ENCODE measurements at places on chromosomes 4 and X.

DNA sequence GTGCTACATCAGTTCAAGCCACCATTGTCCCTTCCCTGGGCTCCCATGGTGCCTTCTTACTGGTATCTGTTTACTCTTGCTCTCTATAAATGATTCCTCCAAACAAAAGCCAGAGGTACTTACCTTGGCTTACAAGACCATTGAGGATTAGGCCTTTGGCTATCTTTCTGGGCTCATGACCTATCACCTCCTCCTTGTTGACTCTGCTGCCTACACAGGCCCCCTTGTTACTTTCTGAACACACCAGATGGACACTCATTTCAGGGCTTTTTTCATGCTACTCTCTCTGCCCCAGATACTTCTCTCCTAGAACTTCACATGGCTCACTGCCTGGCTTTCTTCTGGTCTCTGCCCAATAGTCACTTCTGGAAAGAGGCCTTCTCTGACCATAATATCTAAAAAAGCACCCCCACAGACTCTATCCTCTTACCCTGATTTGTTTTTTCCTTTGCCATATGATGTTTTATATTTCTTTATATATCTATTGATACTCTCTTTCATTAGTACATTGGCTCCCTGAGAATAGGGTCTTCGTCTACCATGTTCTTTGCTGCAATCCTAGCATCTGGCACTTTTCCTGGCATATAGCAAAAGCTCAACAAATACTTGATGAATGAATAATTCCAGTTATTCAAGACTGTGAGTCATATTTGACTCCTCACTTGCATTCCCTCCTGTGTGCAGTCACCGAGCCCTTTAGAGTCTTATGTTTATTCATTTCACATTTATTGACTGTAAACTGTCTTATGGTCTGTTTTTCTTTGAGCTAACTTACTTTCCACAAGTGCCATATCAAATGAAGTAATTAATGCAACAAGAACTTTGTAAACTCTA lies 27.1 kb upstream of the TAPT1 start:
- DNase-seq, result no peak

- no peak for DNase-seq
These were observed 18.1 kb downstream of the FHL1 start for GRCh38 chrX:136165406-136165805.

GRCh38 chr4:118954246-118954645 lies 65.6 kb downstream of the SYNPO2 start:
- DNase-seq, result no peak

GRCh38 chr4:54727346-54727745 lies 69.6 kb downstream of the KIT start:
- no peak for DNase-seq

DNA sequence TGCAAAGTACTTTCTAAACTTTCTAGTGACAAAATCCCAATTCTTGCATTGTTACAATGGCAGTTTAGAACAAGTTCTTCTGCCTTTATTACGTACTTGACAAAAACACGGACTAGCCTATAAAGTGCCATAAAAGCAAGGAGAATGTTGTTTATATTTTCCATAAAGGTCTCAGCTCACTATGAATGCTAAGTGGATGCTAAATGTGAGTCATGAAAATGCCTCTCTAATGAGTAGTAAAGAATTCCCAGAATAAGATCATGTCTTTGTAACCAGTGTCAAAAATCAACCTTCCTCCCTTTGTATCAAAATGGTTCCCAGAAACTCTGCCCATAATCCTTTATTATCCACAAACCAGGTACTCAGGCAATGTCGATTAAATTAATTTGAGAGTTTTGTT lies 539.8 kb upstream of the SLIT2 start:
- no peak for DNase-seq

GRCh38 chrX:150146271-150146896 lies 208.1 kb upstream of the EOLA2 start:
- DNase-seq, result no peak

DNA sequence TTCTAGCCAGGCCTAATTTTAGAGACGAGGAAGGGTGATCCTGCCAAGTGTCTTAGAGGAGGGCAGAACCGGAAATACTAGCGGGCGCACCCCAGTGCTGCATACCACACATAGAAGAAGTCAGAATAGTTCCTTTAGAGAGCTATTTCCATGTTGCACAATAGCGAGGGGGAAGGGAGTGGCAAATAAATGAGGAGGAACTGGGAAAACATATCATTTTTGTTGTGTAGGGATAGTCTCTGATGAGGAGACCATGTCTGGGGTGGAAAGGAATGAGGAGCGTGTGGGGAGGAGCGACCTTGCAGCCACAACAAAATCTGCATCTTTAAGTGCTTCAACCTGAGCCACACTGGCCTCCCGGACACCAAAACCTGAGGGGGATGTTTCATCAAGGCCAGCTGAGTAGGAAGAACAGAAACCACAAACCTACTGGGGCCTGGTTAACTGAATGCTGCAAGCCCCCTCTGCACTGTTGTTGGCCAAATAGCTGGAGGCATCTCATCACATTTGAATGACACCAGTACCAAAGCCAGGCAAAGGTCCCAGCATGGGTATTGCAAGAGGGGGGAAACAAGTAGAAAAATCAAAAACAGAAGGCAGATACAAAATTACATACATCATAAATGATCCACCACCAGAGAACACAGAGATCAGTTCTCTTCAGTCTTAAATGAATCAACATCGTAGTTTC lies 26.7 kb upstream of the C1QTNF7 start:
- no peak for DNase-seq

GRCh38 chr4:154727540-154727939 lies 16.3 kb upstream of the LRAT start:
- DNase-seq, result no peak

DNA sequence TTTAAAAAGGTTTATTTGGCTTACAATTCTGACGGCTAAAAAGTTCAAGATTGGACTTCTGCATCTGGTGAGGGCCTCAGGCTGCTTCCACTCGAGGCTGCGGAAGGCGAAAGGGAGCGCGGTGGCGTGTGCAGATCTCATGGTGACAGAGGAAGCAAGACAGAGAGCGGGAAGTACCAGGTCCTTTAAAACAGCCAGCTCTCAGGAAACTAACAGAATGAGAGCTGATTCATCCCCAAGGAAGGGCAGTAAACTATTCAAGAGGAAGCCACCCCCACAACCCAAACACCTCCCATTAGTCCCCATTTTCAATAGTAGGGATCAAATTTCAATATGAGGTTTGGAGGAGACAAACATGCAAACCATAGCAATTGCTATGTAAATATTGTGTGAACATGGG lies 2144.2 kb upstream of the AGA start:
- no peak for DNase-seq

GRCh38 chrX:40143001-40143400 lies 45.2 kb upstream of the BCOR start:
- DNase-seq, result no peak

- DNase-seq, result no peak
These were observed 139.8 kb downstream of the CDS1 start for GRCh38 chr4:84722720-84723119.

DNA sequence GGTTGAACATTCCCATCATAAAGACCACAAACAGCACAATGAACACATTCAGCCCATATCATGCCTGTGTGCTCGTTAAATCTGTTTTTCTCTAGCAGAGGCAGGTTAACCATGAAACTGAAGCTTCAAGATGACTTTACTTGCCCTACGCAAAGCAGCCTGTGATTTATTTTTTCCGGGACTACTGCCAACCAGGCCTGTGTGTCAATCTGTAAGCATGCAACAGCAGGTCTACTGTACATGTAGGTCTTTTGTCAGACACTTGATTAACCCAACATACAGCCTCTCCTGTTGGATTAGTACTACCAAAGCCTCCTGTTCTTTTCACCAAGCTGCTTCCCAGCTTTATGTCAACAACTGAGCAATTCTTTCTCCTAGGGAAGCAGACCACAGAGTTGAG lies 85.5 kb upstream of the ACSL1 start:
- no peak for DNase-seq

- DNase-seq, result no peak
These were observed 67.4 kb upstream of the GBA3 start for GRCh38 chr4:22625311-22625710.

DNA sequence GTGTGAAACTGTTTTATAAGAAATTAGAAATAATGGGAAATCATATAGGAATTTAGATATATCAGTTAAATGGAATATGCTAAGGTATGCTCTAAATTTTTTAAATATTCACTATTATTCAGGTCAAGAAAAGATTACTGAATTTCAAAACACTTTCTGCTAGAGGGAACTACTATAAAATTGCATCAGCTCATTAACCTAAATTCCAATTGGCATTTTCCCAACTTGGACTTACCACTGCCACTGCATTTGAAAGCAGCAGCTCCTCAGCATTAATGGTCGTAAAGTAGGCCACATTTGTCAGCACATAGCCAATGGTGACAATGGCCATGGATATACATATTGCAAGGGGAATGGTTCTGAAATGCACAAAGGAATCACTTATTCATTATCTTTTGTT lies 57.3 kb downstream of the SLC7A11 start:
- DNase-seq, result no peak

- no peak for DNase-seq
These were observed at the start of gene STK32B for GRCh38 chr4:5051278-5052203. Gene STK32B, plus strand, starts transcription at chr4:5051480.

- DNase-seq, result no peak
These were observed 19.7 kb downstream of the NHSL2 start for GRCh38 chrX:71930298-71930697.

- no peak for DNase-seq
These were observed 460.9 kb upstream of the FAT1 start for GRCh38 chr4:187184508-187184907.

- DNase-seq, result peak; percentile 11
These were observed 51.0 kb upstream of the NHSL2 start for GRCh38 chrX:71859637-71860036.

- no peak for DNase-seq
These were observed 109.3 kb upstream of the KLHL13 start for GRCh38 chrX:118225711-118226428.

- DNase-seq, result no peak
These were observed 1.6 kb upstream of the LRAT start for GRCh38 chr4:154741922-154742850.

- no peak for DNase-seq
These were observed 70.5 kb downstream of the CLCN5 start for GRCh38 chrX:49992853-49993252.

GRCh38 chr4:165625281-165625680 lies 246.5 kb downstream of the CPE start:
- DNase-seq, result no peak

DNA sequence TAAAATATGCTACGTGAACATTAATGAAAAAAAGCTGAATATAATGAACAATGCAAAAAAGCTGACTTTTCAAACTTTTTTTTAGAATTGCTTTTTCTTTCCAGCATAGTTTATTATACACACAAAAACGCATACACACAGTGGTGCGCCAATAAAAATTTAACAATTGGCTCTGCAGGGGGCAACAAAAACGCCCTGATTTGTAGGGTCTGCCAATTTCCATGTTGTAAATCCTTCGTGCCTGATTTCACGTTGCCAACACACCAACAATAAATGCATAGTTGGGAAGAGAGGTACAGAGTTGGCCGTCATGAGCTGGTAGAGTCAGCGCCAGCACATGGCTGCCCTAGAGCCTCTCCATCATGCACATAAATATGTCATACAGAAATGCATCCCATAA lies 333.1 kb downstream of the MAPK10 start:
- no peak for DNase-seq

GRCh38 chr4:105741548-105741947 lies 33.0 kb downstream of the GSTCD start:
- no peak for DNase-seq

DNA sequence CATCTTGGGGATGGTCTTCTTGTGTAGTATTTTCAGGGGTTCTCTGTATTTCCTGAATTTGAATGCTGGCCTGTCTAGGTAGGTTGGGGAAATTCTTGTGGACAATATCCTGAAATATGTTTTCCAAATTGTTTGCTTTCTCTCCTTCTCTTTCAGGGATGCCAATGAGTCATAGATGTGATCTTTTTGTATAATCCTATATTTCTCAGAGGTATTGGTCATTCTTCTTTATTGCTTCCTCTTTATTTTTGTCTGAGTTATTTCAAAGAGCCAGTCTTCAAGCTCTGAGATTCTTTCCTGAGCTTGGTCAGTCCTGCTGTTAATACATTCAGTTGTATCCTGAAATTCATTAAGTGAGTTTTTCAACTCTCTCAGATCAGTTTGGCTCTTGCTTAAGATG lies 73.1 kb downstream of the MAMLD1 start:
- no peak for DNase-seq

GRCh38 chr4:76987153-76987591 lies 37.6 kb downstream of the SEPTIN11 start:
- no peak for DNase-seq

- DNase-seq, result no peak
These were observed 15.7 kb upstream of the DUSP21 start for GRCh38 chrX:44828008-44828605.

GRCh38 chrX:43975796-43976195 lies 2.6 kb upstream of the NDP start:
- DNase-seq, result no peak

GRCh38 chr4:7781366-7781765 lies 158.3 kb downstream of the AFAP1 start:
- no peak for DNase-seq

GRCh38 chr4:110414561-110414920 lies 61.4 kb upstream of the ENPEP start:
- DNase-seq, result no peak

All from stimulated activated naive B cell treated with anti-CD40 and anti-IgM and Interleukin-4, amounts not matched to agents 10 μg/mL and 1 μg/mL and 100 μg/mL, for 72 hours (primary cell).